Small intestine (tissue), 16 donors: ENCODE measurements at places on chromosomes 13 and 19.

GRCh38 chr13:34162544-34162933 is 344.6 kb downstream of the RFC3 start:
- H3K4me3 ChIP-seq, result no peak overlapping the region
- no peaks in the 10 kb centered on the region for H3K36me3 ChIP-seq
- H3K27me3 ChIP-seq, result no peaks in the 10 kb centered on the region
- DNase-seq, result no peak

DNA sequence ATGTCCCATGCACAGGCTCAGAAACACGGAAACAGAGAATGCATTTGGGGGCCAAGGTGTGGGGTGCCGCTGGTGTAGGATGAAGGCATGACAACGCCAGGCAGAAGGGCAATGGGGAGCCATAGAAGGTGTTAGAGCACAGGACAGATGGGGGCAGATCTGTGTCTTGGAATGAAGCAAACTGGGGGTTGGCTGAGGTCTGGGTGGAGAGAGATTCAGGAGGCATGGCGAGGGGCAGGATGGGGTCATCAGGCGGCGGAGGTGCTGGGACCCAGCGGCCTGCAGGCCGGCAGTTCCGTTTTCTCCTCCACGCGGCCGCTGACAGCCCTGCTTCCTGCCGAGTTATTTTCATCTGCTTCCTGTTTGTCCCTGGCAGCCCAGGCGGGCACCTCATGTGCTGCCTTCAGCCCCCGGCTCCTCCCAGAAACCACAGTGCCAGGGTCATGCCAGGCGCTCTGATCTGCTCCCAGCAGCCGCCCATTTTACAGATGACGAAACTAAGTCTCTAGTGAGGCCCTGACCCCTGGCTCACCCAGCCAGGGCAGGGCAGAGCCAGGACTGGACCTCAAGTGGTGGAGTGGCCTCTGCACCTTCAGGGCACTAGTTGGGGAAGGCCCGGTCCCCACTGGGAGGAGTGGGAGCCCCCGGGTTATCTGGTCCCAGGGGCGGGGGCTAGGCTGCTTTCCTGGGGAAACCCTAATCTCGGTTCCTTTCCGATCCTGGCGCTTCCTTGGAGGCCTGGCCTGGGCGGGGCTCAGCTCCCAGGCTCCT is 2.2 kb downstream of the ARHGAP45 start:
- H3K4me1 ChIP-seq, result peaks cover 24% of the 10 kb centered on the region
- peak overlapping the region; percentile 46 for H3K27ac ChIP-seq
- no peaks in the 10 kb centered on the region for H3K36me3 ChIP-seq
- no peak for DNase-seq
- peaks cover 5% of the 10 kb centered on the region for H3K27me3 ChIP-seq
- peak overlapping the region; percentile 38 for H3K4me3 ChIP-seq

DNA sequence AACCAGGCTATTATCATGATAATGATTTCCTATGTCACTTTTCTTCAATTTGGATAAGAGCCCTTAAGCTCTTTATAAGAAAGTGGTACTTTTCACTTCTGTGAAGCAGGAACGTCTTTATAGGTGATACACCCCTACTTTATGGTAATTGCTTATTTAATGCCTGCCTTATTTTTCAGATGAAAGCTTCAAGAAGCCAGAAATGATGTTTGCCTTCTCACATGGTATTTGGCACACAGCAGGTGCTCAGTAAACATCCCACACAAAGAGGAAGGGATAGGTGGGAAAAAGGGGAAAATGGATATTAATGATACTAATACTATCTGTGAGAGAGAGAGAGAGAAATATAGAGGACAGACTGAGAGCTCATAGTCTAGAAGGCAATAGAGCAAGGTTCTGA is 29.0 kb upstream of the WASF3 start:
- H3K27me3 ChIP-seq, result no peaks in the 10 kb centered on the region
- H3K36me3 ChIP-seq, result no peaks in the 10 kb centered on the region
- DNase-seq, result no peak
- no peak overlapping the region for H3K4me3 ChIP-seq

- H3K36me3 ChIP-seq, result no peaks in the 10 kb centered on the region
- H3K4me1 ChIP-seq, result no peaks in the 10 kb centered on the region
- no peak for DNase-seq
- no peak overlapping the region for H3K4me3 ChIP-seq
Measured at GRCh38 chr13:24851546-24851945, 87.6 kb downstream of the RNF17 start.

GRCh38 chr13:63107179-63107943 is 1691.7 kb upstream of the PCDH20 start:
- H3K4me3 ChIP-seq, result no peak overlapping the region
- no peak for DNase-seq
- no peaks in the 10 kb centered on the region for H3K4me1 ChIP-seq
- H3K27ac ChIP-seq, result no peak overlapping the region
- H3K36me3 ChIP-seq, result no peaks in the 10 kb centered on the region

DNA sequence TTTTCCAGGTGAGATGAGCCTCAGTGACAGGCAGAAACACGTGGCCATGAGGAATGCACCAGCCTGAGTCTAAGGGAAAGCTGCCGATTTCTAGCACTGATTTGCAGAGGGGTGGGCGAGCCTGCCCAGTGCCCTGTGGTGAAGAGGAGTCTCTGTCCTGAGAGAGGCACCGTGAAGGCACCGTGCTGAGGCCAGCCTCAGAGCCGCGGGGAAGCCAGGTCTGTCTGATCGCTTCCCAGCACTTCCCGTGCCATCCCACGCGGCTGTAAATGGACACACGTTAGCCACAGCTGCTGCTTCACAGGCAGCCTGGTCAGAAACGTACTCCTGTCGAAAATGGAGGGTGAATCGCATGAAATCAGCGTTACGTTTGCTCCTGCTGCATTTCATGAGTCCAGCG is 79.8 kb downstream of the ATP11A start:
- DNase-seq, result no peak
- no peaks in the 10 kb centered on the region for H3K27me3 ChIP-seq
- no peak overlapping the region for H3K4me3 ChIP-seq
- H3K27ac ChIP-seq, result no peak overlapping the region

DNA sequence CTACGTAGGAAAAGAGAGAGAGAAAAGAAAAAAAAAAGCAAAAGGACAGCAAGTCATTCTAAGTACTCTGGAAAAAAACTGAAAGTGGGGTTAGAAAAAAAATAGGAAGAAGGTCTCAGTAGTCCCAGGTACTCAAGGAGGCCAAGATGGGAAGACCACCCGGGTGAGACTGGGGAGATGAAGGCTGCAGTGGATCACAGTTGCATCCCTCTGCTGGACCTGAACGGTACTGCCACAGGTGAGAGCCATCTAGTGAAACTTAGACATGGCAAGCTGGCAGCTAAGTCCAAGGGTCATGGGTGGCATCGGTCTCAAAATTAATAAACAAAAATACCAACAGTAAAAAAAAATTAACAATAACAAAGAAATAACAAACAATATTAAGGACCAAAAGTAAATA is 41.0 kb upstream of the ZNF91 start:
- no peaks in the 10 kb centered on the region for H3K4me1 ChIP-seq
- H3K36me3 ChIP-seq, result no peaks in the 10 kb centered on the region
- no peak overlapping the region for H3K4me3 ChIP-seq
- no peaks in the 10 kb centered on the region for H3K27me3 ChIP-seq
- no peak for DNase-seq

DNA sequence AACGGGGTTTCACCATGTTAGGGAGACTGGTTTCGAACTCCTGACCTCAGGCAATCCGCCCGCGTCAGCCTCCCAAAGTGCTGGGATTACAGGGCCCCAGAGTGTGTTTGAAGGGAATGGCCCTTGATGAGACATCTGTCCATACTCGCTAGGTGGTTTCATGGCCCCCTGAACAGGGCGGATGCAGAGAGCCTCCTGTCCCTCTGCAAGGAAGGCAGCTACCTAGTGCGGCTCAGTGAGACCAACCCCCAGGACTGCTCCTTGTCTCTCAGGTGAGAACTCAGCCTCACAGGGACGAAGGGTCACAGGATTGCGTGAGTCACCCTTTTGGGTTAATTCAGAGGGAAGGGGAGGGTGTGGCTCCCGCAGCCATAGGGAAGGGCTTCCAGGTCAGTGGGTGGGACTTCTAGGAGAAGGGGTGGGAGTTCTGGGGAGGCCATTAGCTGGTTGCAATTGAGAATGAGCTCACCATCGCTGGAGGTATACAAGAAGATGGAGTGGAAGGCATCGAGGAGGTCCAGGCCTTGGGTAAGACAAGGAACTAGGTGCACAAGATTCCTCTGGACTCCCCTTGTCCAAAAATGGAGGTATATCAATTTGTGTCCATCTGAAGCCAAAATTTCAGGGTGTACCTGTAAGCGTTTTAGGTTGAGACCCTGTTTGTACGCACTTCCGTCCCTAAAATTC is 9.2 kb downstream of the SHD start:
- no peak for DNase-seq
- H3K4me3 ChIP-seq, result no peak overlapping the region
- no peaks in the 10 kb centered on the region for H3K4me1 ChIP-seq
- no peak overlapping the region for H3K27ac ChIP-seq
- H3K27me3 ChIP-seq, result peaks cover 4% of the 10 kb centered on the region
- peaks cover 3% of the 10 kb centered on the region for H3K36me3 ChIP-seq

GRCh38 chr19:6925801-6926751 is 38.7 kb downstream of the ADGRE1 start:
- no peaks in the 10 kb centered on the region for H3K27me3 ChIP-seq
- no peaks in the 10 kb centered on the region for H3K36me3 ChIP-seq
- DNase-seq, result no peak
- no peaks in the 10 kb centered on the region for H3K4me1 ChIP-seq
- no peak overlapping the region for H3K4me3 ChIP-seq
- H3K27ac ChIP-seq, result no peak overlapping the region

- no peaks in the 10 kb centered on the region for H3K27me3 ChIP-seq
- H3K4me3 ChIP-seq, result no peak overlapping the region
- DNase-seq, result no peak
- no peaks in the 10 kb centered on the region for H3K4me1 ChIP-seq
- no peak overlapping the region for H3K27ac ChIP-seq
- H3K36me3 ChIP-seq, result no peaks in the 10 kb centered on the region
Measured at GRCh38 chr13:59633290-59633689, 530.4 kb downstream of the DIAPH3 start.

DNA sequence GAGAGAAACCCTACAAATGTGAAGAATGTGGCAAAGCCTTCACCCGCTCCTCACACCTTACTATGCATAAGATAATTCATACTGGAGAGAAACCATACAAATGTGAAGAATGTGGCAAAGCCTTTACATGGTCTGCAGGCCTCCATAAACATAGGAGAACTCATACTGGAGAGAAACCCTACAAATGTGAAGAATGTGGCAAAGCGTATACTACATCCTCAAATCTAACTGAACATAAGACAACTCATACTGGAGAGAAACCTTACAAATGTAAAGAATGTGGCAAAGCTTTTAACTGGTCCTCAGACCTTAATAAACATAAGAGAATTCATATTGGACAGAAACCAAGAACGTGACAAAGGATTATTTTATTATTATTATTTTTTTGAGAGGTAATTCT is 30.7 kb downstream of the ZNF486 start:
- H3K27ac ChIP-seq, result no peak overlapping the region
- no peak overlapping the region for H3K4me3 ChIP-seq
- no peaks in the 10 kb centered on the region for H3K27me3 ChIP-seq
- no peak for DNase-seq
- H3K4me1 ChIP-seq, result no peaks in the 10 kb centered on the region
- no peaks in the 10 kb centered on the region for H3K36me3 ChIP-seq

- H3K27me3 ChIP-seq, result no peaks in the 10 kb centered on the region
- no peaks in the 10 kb centered on the region for H3K36me3 ChIP-seq
- peak; percentile 79 for DNase-seq
- peak overlapping the region; percentile 94 for H3K27ac ChIP-seq
- peaks cover 8% of the 10 kb centered on the region for H3K4me1 ChIP-seq
Measured at GRCh38 chr19:11737964-11738745, 591 bp downstream of the ZNF823 start.

- DNase-seq, result no peak
- no peak overlapping the region for H3K4me3 ChIP-seq
- H3K27me3 ChIP-seq, result no peaks in the 10 kb centered on the region
- no peak overlapping the region for H3K27ac ChIP-seq
- H3K4me1 ChIP-seq, result no peaks in the 10 kb centered on the region
Measured at GRCh38 chr19:29062475-29063435, 150.2 kb downstream of the UQCRFS1 start.

GRCh38 chr13:77172650-77173049 is 145.7 kb upstream of the FBXL3 start:
- H3K4me3 ChIP-seq, result no peak overlapping the region
- no peaks in the 10 kb centered on the region for H3K27me3 ChIP-seq
- no peaks in the 10 kb centered on the region for H3K4me1 ChIP-seq

GRCh38 chr13:49869519-49869918 is 66.6 kb downstream of the SPRYD7 start:
- H3K27me3 ChIP-seq, result no peaks in the 10 kb centered on the region
- DNase-seq, result peak; percentile 30
- no peaks in the 10 kb centered on the region for H3K4me1 ChIP-seq
- no peak overlapping the region for H3K4me3 ChIP-seq
- H3K36me3 ChIP-seq, result no peaks in the 10 kb centered on the region

DNA sequence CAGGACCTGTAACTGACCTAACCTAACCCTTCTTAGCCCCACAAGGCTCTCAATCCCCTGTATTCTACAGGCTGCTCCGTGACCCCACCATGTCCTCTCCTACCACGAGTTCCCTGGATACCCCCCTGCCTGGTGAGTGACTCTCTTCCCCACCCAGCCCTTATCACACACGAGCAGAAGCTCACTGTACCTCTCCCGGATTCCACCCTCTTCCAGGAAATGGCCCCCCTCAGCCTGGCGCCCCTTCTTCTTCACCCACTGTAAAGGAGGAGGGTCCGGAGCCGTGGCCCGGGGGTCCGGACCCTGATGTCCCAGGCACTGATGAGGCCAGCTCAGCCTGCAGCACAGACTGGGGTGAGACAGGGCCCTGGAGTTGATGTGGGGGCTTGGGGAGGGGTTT is 1.3 kb downstream of the NR1H2 start:
- no peaks in the 10 kb centered on the region for H3K27me3 ChIP-seq
- H3K36me3 ChIP-seq, result peaks cover 13% of the 10 kb centered on the region
- no peak overlapping the region for H3K27ac ChIP-seq
- H3K4me1 ChIP-seq, result no peaks in the 10 kb centered on the region
- no peak for DNase-seq
- H3K4me3 ChIP-seq, result no peak overlapping the region
